ENCODE measurements at places on chromosomes 1 and 21.

DNA sequence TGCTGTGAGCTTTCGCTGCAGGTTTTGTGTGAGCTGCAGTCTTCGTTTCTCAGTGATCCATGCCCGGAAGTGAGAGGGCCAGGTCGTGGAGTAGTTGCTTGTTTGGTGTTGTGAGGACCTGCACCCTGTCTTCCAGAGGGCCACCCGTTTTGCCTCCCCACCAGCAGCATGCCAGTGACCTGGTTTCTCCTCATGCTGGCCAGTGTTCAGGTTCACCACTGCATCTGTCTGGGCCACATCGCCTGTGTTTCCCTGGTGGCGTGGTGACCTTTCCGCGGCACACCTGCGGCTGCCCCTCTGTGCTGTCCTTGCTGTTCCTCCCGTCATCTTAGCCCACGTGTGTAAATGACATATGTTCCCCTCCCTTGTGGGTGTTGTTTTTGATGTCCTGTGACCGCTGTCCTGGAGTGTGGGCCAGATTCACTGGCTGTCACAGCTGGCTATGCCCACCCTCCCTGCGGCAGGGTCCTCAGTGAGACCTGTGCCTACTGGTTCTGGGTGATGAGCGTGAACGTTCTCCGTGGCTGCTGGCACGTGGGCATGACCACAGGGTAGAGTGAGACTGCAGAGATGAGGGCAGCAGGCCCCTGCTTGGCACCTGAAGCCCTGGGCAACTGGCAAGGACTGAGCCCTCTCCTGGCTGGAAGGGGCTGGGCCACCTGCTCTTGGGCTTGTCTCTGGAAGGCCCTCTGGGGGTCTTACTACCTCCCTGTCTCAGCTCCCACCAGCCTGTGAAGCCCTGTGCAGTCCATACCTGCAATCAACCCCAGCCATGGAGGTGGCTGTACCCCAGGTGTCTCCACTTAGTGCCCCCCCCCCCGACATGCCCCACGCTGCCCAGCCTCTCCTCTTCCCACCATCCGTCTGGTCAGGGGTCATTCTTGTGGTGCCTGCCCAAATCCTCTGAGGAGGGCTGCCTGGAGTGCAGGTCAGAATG lies 7.3 kb downstream of the IBA57 start:
- DNase-seq, result no peak

DNA sequence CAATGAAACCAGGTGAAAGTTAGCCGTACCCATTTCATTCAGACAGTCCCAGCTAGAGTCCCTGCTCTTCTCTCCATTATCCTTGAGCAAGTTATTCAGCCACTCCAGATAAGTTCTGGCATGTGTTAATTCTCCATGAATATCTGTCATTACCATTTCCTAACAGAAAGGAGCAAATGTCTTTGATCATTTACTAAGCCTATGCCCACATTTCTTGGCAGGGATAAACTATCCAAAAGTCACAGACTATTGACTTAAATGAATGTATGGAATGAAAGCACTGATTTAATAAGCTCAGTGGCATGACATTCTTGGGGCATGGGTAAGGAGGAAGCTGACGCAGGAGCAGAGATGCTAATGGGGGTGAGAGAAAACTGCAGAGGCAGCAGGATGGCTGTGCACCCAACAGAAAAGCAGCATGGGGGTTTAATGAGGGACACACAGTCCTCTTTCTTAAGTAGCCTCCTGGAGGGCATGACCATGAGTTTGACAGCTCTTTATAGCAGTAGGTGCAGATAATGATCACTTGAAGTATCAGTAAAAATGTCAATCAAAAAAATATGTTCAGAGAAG lies 17.6 kb upstream of the DHCR24 start:
- no peak for DNase-seq

DNA sequence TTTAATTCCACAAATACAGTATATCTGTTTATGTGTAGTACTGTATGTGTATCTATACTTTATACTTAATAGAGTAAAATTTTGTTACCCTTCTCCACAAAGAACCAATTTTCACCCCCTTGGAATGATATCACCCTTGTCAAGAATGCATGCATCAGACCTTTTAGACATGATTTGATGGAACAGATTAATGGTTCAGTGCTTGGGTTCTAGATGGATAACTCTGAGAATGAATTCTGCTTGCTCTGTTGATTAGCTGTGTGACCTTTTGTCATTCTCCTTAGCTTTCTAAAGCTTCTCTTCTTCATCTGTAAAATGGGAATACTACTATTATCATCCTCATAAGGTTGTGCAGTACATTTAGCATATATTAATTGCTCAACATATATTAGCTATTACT lies 105.1 kb downstream of the NEK7 start:
- DNase-seq, result no peak

- no peak for DNase-seq
These were observed 132.4 kb upstream of the LMO4 start for GRCh38 chr1:87196110-87196827.

DNA sequence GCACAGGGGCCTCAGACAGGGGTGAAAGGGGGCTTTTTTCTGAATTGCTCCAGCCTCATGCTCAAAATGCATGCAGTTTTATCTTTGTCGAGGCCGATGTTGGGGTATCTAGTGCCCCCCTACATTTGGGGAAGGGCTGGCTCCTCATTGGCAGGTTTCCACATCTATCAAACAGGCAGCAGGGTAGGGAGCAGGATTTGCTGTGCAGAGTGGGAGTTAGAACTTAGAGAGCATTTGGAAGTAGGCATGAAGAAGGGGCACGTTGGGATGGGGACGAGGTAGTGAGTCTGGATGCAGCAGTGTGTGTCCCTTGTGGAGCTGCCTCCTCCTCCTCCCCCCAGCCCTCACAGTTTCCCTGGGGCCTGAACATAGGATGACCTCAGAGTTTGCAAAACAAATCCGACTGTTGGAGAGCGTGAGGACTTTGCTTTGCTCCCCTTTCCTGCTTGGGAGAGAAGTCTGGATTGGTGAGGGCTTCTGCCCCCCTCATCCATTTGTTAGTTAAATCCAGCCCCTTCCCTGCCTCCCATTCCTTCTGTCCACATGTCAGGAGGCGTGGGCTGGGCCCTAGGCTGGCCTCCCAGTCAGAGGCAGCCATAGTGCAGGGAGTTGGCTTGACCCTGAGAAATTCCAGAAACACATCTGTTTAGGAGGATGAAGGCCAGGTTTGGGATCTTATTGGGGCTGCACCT lies 36.9 kb upstream of the GPR37L1 start:
- DNase-seq, result no peak

GRCh38 chr1:42999308-42999707 lies 40.6 kb upstream of the SLC2A1 start:
- no peak for DNase-seq

DNA sequence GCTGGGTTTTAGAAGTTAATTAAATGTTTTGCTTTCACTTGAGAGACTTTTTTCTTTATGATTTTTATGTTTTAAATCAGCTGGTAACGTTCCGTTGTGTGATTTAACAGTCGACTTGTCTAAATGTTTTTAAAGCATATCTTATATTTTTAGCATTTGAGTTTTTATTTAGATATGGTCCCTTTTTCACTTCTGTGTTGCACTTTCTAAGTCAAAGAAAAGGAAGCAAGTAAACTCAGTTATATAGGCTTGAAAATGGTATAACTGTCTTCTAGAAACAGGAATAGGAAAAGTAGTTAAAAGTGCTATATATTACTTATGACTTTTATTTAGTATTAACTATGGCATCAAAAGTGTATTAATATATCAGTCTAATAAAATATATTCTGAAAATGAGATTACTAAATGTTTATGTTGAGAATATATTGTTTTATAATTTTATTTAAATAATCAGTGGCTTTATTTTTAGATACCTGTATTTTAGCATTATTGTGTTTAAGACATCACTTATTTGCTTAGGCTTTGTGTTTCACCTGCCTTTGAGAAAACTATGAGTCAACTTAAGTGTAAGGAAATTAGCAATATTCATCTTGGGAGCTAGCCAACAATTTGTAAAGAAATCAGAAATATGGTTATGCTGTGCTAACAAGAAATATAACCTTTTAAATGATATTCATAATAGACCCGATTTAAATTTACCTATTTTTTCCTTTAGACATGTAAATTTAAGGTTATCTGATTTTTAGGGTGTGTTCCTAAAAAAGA lies 60.5 kb downstream of the RABGAP1L start:
- DNase-seq, result no peak

DNA sequence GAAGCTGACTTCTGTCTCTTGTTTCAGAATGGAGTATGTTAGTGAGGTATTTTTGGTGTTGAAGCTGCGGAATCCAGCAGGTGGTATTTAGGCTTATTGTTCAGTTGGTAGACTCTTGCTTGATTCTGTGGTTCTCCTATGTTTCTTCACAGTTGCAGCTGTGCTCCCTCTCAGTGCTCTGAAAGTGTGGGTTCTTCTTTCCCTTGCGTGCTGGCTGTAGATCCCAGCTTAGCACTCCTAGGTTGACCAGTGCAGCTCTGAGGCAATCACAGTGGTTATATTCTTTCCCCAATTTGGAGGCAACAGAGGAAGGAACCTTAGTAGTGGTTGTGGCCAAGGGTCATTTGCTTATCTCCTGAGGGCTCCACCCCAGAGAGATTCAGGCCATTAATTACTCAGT lies 269.2 kb upstream of the NRIP1 start:
- no peak for DNase-seq

GRCh38 chr21:38937286-38937790 lies 131.6 kb downstream of the ETS2 start:
- DNase-seq, result no peak

- DNase-seq, result no peak
These were observed 130.6 kb downstream of the AKT3 start for GRCh38 chr1:243719476-243719875.

DNA sequence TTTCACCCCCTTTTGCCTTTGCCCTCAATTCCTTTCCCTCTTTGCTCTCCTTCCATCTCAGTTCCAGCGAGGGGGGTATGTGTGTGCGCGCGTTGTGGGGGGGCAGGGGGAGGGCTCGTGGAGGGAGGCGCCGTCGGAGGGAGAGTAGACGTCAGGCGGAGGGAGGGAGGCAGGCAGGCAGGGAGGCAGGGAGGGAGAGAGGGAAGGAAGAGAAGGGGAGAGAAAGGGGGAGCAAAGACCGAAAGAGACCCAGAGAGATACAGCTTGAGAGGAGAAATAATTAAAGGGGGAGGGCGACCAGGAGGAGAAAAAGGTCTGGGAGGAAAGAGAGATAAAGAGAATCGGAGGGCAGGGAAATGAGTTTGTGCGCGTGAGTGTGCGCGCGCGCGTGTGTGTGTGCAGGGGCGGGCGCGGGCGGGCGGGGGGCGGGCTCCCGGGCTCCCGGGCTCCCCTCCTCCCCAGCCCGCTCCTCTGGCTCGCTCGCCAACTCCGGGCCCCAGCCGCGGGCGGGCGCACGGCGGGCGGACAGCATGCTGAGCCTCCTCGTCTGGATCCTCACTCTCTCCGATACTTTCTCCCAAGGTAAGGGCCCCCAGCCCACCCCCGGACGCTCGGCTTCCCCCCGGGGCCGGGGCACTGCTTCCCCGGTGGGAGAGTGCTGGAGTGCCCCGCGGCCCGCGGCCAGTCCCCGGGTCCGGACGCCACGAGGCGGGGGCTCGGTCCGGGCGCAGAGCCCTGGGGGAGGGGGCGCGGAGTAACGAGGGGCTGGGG lies at the start of gene KIRREL1:
KIRREL1 (plus strand) TSS at position 499 of the 771 bp plus-strand sequence; CDS start at position 531, 32 bp downstream.
- no peak for DNase-seq

GRCh38 chr1:224894915-224895314 lies 34.6 kb upstream of the DNAH14 start:
- no peak for DNase-seq
